ENCODE measurements at places on chromosomes 6 and 20.

GRCh38 chr20:63333241-63333836 is 27.8 kb downstream of the CHRNA4 start:
- no peak for DNase-seq

GRCh38 chr6:43052842-43053544 is 658 bp downstream of the CUL7 start:
- peak; percentile 18 for DNase-seq

GRCh38 chr20:56932575-56933330 is 303.6 kb downstream of the TFAP2C start:
- DNase-seq: no peak

- no peak for DNase-seq
Observed at GRCh38 chr20:21826976-21827375, 121.5 kb downstream of the PAX1 start.

DNA sequence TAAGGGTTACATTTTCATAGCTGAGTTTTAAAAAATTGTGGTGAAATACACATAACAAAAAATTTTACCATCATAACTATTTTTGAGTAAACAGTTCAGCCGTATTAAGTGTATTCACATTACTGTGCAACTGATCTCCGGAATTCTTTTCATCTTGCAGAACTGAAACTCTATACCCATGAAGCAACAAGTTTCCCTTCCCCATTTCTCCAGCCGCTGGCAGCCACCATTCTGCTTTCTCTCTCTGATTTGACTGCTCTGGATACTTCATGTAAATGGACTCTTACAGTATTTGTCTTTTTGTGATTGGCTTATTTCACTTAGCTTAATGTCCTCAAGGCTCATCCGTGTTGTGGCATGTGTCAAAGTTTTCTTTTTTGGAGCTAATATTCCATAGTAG is 341.6 kb downstream of the QKI start:
- no peak for DNase-seq

DNA sequence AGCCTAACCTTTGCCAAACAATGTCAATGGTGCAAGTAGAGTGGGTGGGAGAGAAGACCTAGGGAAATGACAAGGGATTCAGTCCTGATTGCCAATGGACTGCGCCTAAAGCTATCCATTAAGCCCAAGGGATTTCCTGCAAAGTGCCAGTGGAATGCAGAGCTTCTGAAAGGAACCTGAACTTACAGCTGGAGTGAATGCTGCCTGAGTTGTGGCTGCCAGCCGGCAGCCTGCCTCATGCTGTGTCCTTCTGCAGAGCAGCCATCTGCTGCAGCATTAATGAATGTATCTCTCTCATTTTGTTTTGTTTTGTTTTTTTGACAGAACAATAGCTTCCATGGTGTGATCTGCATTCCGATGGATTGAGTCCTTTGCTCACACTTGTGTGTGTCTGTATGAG is 44.7 kb downstream of the SLC35F1 start:
- DNase-seq: no peak

GRCh38 chr6:44020148-44020547 is 107.1 kb downstream of the MRPL14 start:
- no peak for DNase-seq

Data from stimulated activated CD4-positive, alpha-beta T cell treated with anti-CD3 and anti-CD28 coated beads, Interleukin-15, amount 100 ng/mL, for 1 hour (primary cell).